ENCODE measurements at places on chromosomes 1 and 21. TPM values are rescaled to one million over a fixed set of nuclear protein-coding genes. Genes with fewer than 3 reads are reported as not detected.

GRCh38 chr1:94532077-94532476 lies 9.5 kb downstream of the F3 start:
- no peak for DNase-seq

PRAMEF5 gene
- total RNA-seq = not detected

DNA sequence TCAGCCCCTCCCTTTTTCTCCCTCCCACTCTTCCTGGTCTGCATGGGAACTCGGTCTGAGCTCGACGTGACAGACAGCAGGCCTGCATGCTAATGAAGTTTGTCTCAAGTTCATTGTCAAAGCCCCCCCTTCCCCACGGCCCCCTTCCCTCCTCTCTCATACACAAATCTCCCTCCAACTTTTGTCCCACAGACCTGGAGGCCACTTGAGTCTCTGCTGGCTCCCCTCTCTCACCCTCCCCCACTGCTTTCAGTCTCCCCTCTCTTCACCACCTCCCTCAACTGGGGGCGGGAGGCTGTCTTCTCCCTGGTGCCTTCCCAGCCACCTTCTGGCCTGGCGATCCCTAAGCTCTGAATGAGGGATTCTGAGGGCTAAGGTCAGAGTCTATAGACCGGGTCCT lies 61.3 kb downstream of the RHBG start:
- DNase-seq = no peak

GRCh38 chr1:26692211-26692792 lies 3.5 kb upstream of the ARID1A start:
- peak; percentile 83 for DNase-seq

GRCh38 chr21:26849428-26850115 lies 4.4 kb upstream of the ADAMTS1 start:
- DNase-seq = no peak

GRCh38 chr1:198741744-198742143 lies 102.9 kb downstream of the PTPRC start:
- no peak for DNase-seq

PLA2G4A gene
- 5.6 TPM for total RNA-seq

TRIM45 gene
- 1.1 TPM for total RNA-seq

DNA sequence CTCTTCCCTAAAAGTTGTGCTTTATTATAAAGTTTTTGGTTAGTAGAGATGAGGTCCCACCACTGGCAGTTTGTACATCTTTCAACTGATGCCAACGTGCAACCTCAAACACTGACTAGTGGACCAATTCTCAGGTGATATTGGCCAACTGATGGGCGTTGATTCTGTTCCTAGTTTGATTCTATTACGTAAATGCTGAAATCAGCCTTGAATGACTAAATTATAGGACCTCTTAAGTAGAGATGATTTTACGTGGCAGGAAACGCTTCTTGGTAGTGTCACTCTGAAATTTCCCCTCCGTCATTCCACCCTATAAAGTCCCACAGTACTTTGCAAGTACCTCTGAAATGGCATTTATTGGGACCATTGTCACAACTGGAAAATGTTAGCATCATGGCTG lies 8.8 kb upstream of the FNDC7 start:
- no peak for DNase-seq

GRCh38 chr1:41046347-41046775 lies 24.8 kb upstream of the SLFNL1 start:
- peak; percentile 55 for DNase-seq

ITPKB gene
- total RNA-seq = 25.6 TPM

- no peak for DNase-seq
Measured at GRCh38 chr21:45126204-45126626, 51.8 kb downstream of the ADARB1 start.

DENND2D gene
- 34.4 TPM for total RNA-seq

INSRR gene
- not detected for total RNA-seq

DNA sequence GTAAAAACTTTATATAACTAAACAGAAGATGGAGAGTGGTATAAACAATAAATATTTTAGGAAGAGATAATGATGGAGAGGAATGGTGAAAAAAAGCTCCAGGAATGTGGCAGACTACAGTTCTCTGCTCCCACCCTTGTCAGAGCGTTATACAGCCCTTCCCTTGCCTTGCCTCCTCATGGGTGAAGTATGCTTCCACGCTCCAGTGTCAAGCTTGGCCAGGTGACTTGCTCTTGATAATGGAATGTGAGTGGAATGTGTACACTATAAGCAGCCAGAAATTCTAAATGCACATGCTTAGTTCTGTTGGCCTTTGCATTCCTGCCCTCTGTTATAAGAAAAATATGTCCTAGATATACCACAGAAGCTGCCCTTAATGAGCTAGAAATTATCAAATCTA lies 24.7 kb upstream of the POGK start:
- no peak for DNase-seq

SLC44A3 gene
- 12.6 TPM for total RNA-seq

DNA sequence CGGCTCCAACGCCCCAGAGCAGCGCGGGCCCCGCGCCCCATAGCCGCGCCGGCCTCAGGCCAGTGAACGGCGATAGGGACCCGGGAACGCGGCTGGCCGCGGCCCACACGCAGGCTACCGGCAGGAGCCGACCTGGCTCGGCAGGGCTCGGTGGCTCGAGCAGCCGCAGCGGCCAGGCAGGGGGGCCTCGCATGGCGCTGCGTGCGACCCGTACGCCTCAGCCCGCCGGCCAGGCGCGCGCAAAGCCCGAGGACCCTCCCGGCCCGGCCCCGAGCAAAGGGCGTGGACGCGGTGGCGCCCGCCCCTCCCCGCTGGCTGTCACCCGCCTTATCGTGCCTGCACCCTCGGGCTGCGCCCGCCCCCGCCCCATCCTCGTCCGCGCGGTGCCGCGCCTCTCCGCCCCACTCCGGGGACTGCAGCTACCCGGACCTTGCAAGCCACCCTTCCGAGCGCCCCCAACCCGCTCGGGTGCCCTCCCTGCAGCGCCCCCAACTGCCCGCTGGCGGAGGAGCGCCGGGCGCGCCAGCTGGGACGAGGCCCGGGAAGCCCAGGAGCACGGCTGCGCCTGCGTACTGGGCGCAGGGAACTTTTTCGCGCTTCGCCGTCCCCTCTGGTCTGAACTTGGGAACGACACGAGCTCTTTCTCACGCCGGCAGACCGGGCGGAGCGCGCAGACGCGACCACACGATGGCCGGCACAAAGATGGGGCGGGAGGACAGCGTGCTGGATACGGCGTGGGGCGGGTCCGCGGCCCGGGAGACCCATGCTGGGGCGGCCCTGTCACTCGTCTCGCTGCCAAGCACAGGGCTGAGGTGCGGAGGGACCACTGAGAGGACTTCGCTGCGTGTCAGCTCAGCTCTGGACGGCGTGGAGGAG lies at the start of gene ABCB10:
TSS of gene ABCB10 (minus strand) at position 248 of the 876 bp plus-strand sequence. CDS start at position 193, 55 bp downstream.
- DNase-seq = peak; percentile 90

- no peak for DNase-seq
Measured at GRCh38 chr1:110230381-110231199, 20.5 kb downstream of the KCNC4 start.

GRCh38 chr1:78441921-78442320 lies 48.9 kb upstream of the PTGFR start:
- no peak for DNase-seq

RRP1B gene
- total RNA-seq = 22.1 TPM

- DNase-seq = peak; percentile 94
Measured at GRCh38 chr1:149899460-149900284, at the start of gene BOLA1. TSS of gene BOLA1 (plus strand) at chr1:149899568. CDS start at chr1:149900060, 492 bp downstream.

DNA sequence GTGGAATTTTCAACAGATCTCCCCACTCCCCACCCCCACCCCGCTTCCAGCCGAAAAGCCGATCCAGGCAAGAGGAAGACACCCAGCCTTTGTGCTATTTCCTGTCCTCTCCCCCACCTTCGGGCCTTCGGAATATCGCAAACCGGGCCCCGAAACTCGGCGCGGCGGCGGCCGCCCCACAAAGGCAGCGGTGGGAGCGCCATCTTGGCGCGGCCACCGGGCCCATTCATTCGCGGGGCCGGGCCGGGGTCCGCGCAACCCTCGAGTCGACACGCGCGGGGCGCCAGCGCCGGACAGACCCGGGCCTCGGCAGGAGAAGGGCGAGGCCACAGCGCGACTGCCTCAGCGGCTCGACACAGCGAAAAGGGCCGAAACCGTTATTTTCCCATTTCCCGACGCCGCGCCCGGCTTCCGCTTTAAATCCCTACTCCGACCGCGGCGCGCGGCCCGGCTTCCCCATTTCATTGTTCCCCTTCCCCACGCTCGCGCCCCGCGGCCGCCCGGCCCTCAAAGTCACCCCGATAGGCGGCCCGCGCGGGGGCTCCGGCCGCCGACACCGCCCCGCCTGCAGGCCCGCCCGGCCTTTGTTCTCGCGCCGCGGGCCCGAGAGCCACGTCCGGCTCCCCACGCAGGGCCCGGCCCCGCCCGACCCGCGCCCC lies 911 bp downstream of the GNB1 start:
- no peak for DNase-seq

ZSWIM5 gene
- total RNA-seq = 4.5 TPM

GRCh38 chr1:61337981-61338848 lies 255.9 kb downstream of the NFIA start:
- peak; percentile 74 for DNase-seq

- no peak for DNase-seq
Measured at GRCh38 chr1:14137411-14138134, 437.6 kb downstream of the PRDM2 start.

GRCh38 chr21:34801519-34802132 lies 132.8 kb downstream of the CLIC6 start:
- DNase-seq = no peak

ADGRL2 gene
- 74.7 TPM for total RNA-seq

HEYL gene
- 5.2 TPM for total RNA-seq

- no peak for DNase-seq
Measured at GRCh38 chr1:110462964-110463363, 12.0 kb downstream of the PROK1 start.

GRCh38 chr1:147627435-147628110 lies 42.8 kb downstream of the ACP6 start:
- DNase-seq = no peak

LEPR gene
- 23.5 TPM for total RNA-seq

LCE3D gene
- total RNA-seq = not detected
